ENCODE measurements at places on chromosomes 16 and 17. TPM values are rescaled to one million over a fixed set of nuclear protein-coding genes. Genes with fewer than 3 reads are reported as not detected.

DNA sequence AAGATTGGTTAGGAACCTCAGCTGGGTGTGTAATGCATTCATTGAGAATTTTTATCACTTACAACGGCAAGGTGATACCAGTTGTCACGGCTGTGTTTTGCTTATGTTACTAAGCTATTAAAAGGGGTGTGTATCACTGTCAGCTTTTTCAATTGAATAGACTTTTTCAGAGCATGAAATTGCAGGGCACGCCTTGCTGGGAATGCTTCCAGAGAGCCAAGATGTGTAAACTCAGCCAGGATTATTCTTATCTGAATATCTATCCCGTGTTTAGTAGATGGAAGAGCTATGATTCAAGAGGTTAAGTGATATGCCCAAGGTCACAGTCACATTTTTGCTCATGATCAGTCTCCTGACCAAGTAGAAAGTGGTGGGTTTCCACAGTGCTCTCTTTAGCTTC lies 6.6 kb upstream of the TEKT3 start:
- no peak for DNase-seq

DNA sequence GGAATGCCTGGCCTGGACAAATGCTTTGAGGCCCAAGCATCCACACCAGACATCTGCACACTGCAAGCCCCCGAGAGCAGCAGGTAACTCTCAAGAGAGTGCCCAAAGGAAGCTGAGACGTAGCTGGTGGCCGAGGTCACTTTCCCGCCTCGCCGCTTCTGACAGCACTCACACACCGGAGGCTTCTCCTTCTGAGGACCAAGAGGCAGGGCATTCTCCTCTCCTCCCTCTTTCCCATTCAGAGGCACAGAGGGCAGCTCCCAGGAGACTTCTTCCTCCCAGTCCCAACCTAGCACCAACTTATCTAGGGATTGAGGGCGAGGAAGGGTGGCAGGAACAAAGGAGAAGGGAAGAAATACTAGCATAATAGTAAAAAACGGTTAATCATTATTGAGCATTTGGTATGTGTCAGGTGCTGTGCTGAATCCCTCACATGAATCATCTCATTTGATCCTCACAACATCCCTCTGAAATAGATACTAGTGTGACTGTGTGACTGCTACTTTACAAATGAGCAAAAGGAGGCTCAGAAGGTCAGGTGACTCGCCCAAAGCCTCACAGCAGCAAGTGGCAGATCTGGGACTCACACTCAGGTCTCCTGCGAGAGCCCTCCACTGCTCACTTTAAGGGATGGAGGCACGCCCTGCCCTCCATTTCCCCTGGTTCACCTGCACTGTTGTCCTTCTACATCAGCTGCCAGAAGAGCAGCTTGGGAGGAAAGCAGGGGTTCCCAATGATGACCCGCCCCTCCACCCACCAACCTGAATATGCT lies 41.8 kb downstream of the MYO18A start:
- DNase-seq: no peak

- no peak for DNase-seq
Measured at GRCh38 chr16:52727441-52727840, 180.5 kb upstream of the TOX3 start.

- DNase-seq: no peak
Measured at GRCh38 chr17:73690676-73691075, 46.4 kb upstream of the SDK2 start.

- no peak for DNase-seq
Measured at GRCh38 chr16:9125658-9126505, 34.4 kb downstream of the HAPSTR1 start.

GRCh38 chr16:12703935-12704334 lies 99.8 kb downstream of the CPPED1 start:
- no peak for DNase-seq

- DNase-seq: no peak
Measured at GRCh38 chr17:70071127-70071526, 3.9 kb upstream of the KCNJ16 start.

DNA sequence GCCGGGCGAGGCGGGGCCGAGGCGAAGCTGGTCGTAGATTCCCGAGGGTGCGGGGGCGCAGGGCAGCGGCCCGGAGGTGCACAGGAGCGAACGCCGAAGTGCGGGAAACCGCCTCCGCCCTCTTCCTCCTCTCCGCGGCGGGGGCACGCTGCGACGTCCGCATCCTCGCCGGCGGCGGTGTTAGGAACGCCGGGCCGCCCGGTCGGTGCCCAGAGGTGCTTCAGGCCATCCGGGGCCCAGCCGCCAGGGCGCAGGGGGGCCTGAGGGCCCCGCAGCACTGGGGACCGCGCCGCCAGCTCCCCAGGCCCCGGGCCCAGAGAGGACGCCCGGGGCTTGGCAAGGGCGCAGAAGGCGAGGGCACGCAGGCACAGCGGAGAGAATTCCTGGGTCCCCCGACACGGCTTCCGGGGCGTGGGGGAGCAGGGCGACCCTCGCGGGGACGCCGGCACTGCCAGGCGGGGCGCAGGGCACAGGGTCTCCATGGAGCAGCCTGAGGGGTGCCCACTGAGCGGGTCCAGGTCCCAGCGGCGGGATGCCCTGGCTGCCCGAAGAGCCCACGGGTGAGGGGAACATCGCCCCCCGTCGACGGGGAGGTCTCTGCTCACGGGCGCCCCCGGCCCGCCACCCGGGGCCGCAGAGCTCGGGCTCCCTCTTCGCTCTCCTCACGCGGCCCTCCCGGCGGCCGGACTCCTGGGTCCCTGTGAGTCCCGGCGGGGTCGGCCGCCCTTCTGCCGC lies 576 bp downstream of the EPOP start:
- DNase-seq: no peak

DNA sequence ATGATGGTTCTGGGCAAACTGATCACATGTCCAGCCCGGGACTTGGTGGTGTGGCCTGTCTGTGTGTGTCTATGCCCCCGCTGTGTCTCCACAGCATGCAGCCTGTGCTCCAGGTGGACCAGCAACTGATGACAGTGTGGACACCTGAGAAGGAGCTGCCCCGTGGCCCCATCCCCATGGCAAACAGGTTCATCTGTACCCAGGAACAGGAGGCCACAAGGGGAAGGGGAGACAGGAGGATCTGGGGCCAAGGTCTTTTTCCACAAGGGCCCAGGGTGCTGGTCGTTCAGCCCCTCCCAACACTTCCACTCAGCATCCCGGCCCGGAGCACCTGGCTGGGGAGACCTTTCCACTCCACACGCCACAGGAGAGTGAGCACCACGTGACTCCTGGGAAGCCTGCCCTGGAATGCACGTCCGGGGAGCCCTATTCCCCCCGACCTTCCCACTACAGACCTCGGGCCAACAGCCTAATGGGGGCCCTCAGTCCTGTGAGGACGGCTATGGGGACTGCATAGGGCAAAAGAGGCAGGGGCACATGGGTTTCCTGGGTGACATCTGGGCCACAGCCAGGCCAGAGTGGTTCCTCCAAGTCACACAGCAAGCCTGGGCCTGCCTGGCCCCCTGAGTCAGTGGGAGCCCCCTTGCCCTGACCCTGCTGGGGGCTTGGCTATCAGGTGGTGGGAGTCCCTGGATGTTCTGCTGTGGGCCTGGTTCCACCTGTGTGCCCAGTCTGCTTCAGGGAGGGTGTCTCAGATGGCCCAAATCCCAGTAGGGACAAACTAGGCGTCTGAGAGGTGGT lies 20.8 kb upstream of the NXPH3 start:
- no peak for DNase-seq

DNA sequence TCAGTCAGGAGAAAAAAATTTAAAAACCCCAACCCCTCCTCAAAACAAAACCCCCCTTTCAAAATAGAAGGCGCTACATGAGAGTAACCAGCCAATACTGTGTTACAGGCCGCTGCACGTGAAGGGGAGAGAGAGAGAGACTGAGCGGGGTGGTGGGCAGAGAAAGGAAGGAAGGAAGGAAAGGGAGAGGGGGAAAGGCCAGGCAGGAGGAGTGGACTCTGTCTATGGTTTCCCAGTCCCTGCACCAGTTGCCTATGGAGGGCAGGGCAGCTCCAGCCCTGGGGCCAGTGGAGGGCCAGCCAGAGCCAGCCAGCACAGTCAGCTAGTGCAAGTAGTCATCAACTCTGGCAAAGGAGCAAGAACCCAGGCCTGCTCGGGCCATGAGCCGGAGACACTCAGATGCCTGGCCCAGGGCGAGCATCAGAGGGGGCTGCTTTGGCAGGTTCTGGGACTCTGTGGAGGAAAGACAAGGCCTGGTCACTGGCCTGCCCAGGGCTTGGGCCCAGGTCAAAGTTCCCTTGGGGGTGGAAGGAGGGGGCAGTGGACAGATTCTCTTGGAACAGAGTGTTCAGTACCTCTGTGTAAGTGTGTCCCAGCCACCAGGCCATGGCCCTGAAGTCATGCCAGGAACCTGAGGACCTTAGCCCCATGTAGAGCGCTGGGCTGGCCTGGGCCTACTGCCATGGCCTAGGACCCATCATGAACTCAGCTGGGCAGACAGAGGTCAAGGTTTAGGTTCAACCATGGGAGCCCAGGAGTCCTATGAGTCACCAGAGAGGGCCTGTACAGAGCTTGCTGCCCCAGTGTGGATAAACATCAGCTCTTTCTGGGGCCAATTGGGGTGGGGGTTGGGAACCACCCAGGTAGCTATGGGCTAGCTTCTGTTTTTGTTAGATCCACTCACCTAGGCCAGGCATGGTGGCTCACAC lies 7.3 kb upstream of the GFOD2 start:
- DNase-seq: no peak

DNA sequence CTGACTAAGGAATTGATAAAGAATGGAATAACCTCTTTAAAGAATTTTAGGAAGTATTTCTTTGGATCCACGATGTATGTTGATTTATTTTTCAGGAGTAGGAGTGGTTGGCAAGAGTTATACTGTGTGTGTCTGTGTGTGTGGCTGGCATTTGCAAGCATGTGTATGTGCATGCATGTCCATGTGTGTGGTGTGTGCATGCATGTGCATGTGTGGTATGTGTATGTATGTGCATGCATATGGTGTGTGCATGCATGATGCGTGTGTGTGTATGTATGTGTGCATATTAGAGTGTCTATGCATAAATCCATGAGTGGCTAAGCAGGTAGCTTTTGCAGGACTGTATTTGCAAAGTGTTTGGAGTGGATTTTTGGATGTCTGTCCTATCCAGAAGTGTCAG lies 120.8 kb downstream of the HS3ST2 start:
- no peak for DNase-seq

- DNase-seq: no peak
Measured at GRCh38 chr16:85462714-85463611, 150.2 kb upstream of the GSE1 start.

GRCh38 chr16:322476-323143 lies 29.9 kb downstream of the AXIN1 start:
- DNase-seq: no peak

The FOXJ1 gene
- 15.5 TPM for polyA plus RNA-seq

The CLEC3A gene
- not detected for polyA plus RNA-seq

The RDM1 gene
- 3.1 TPM for polyA plus RNA-seq

The LDHD gene
- polyA plus RNA-seq: 4.1 TPM

Data from left kidney (tissue), 8 donors.